HS-27A (cell line): ENCODE measurements at places on chromosomes 1 and 21.
A peak's percentile ranks its signal among the peaks of the same experiment; 100 is the strongest.

DNA sequence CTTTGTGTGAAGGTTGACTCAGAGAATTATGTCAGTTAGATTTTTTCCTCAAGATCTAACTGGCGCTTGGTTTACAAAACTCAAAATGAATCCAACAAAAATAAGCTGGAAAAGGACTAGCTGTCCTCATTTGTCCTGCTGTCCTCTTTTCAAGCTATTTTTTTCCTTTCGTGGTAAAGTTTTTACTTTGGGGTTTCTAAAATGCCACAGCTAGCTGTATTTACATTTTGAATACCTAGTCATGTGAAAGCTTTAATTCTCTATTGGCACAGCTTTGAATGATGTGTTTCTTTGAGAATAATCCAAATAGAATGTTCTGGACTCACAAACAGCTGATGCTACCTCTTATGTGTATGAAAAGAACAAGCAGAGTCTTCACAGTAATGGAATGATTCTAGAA is 673.6 kb upstream of the NR5A2 start:
- DNase-seq = no peak

DNA sequence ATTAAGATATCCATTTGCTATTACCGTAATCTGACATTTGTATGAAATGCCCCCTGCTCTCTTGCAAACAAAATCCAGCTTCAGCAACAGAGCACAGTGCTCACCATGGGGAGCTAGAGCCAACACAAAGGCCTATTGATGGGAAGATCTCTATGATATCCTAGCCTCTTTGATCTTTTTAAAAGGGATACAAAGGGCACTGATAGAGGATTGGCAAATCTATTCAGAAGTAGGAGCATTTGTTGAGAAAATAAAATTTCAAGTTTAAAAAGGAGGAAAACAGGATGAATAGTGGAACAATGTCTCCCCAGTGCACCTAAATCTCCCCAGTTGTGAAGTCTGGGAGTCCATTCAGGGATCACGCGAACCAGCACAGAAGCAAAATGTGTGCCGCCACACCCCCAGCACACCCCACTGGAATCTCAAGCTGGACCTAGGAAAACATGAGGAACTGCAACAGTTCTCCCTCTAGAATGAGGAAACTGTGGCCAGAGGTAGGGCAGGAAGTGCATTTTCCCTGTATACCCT is 32.2 kb downstream of the MRAP start:
- DNase-seq = no peak

DNA sequence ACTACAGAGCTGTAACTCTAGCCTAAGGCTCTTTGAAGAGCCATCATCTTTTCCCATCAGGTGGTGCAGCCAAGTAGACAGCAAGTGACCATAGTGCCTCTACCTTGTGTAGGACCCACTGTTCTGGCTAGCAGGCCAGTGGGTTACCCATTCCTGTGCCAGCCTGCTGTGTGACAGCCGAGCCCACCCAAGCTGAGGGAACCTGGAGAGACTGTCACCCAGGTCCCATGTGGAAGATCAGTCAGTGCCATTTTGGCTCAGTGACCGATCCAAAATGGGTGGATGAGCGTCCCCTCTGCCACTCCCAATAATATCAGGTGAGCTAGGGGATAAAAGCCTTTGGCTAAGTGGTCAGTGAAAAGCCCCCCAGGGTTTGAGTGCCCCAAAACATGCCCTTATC is 417.9 kb downstream of the MATN1 start:
- no peak for DNase-seq

DNA sequence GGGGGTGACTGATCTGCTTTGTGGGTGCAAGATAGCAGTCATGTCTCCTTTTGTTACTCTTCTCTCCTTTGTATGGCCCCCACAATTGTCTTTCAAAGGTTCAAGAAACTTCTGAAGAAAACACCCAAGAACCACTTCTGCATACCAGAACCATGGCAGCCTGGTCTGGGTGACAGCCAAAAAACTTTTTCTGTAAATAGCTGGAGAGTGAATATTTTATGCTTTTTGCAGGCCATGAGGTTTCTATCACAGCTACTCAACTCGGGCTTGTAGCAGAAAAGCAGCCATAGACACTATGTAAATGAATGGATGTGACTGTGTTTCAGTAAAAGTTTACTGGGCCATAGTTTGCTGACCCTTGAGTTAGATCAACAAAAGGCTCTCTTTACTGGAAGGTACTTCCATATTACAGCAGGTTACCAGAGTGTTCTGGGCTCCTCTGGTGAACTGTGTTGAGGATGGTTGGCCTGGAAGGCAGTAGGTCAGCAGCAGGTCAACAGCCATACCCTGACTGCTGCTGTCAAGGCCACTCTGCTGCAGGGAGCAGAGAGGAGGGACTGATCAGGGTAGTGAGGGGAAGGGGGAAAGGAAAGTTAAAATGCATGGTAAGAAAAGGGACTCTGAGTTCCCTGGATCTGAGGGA is 116.4 kb downstream of the GDAP2 start:
- DNase-seq = no peak

DNA sequence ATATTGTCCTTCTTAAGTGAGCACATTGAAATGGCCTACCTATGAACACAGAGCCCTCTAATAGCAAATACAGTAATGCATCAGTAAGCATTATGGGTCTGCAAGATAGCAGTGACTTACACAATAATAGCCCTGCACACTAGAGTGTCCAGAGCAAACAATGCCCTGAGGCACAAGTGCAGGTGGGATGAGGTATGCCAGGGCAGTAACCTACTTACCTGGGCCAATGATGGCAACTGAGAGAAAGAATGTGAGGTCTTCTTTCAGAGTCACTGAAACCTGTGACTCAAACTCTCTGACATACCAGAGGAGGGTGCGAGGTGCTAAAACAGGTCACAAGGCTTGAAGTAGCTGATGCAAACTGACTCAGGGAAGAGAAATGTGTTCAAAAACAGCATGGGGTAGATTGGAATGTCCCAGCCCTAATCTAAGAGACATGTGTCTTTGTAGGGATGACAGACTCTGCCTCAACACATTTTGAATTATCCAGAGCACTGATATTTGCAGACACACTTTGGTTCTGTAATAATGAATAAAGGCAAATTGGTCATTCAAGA is 168.5 kb upstream of the RUNX1 start:
- DNase-seq = peak; percentile 66

GRCh38 chr1:180266275-180267210 is 36.5 kb downstream of the LHX4 start:
- DNase-seq = no peak

GRCh38 chr1:229031481-229032341 is 239.2 kb upstream of the RAB4A start:
- DNase-seq = no peak

DNA sequence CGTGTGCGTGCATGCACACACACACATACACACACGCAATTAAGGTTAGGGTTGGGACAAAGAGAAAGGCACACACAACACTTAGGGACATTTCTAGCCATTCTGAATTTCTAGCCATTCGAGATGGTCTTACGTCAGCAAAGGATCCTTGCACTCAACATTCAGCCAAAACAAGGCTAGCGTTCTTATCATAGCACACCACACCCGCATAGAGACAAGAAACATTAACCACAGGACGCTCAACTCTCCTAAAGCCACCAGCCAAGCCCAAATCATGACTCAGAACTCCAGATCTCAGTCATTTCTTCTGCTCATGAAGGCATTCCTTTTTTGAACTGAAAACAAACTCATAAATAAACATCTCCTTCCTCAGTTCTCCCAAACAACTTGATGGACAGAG is 106.8 kb downstream of the LMO4 start:
- DNase-seq = no peak

GRCh38 chr1:103424650-103425049 is 100.8 kb upstream of the RNPC3 start:
- DNase-seq = no peak

GRCh38 chr1:192171123-192171522 is 12.9 kb downstream of the RGS18 start:
- DNase-seq = no peak

DNA sequence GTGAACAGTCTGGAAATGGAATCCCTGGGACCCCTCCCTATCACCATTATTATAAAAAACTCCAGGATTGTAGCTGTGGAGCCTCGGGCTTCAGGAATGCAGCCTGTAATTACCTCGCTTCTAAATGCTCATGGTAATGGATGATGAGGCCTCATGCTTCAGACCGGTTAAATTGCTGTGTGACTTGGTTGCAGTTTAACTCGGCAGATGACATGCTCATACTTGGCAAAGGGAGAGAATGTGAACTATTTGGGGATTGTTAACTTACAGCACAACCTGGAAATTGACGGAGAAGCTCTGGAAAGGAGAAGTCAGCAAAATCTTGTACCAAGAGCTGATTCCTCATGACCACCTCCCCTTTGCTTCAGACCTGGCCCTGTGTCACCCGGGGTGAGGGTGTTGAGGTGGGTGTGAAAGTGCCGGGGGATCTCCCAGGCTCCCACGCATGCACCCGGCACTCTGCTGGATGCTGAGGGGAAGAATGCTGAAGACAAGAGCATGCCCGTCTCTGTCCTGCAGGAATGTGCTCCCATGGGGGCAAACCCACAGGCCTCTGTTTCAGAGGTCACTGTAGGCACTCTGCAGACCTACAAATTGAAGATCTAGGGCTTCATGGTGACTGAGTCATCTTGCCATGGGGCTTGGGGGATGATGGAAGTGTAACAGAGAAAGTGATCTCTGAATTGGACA is 364.8 kb downstream of the RPS6KC1 start:
- no peak for DNase-seq

GRCh38 chr1:157181258-157181657 is 43.1 kb upstream of the ETV3 start:
- DNase-seq = no peak

GRCh38 chr1:235253219-235253962 is 74.6 kb downstream of the ARID4B start:
- DNase-seq = peak; percentile 30

GRCh38 chr21:20631633-20632032 is 366.6 kb upstream of the NCAM2 start:
- no peak for DNase-seq

GRCh38 chr1:28278763-28279162 is 19.4 kb downstream of the SESN2 start:
- no peak for DNase-seq

DNA sequence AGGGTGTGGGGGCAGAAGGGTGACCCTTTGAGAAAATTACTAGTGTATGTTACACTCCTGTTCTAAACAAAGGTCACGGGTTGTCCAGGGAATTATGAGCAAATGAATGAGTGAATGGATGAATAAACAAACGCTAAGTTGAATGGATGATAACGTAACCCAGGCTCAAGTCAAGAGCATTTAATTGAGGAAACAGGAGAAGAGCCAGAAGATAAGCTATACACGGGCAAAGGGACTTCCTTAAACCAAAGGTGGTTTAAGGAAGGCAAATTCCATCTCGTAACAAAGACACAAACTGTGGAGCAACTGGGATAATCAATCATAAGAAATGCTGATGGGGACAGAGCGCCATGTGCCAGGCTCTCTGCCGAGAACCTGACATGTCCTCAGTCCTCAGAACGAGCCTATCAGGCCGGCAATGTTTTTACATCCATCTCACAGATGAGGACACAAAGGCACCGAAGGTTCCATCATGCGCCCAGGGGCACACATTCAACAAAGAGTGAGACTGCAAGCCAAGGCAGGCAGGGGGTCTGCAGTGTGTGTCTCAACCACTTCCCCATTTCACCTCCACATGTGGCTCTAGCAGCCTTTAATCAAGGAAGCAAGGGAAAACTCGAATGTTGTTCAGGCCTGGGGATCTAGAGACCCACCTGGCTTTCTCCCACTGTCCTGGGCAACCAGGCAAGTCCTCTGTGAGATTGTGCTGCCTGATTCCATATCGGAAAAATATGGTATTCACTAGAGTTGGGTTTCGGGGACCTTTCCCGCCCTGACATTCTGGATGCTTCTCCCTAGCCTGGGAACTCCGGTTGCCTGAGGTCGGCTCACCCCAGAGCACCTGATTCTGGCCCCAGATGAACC is 126.8 kb upstream of the EDN2 start:
- no peak for DNase-seq
